ENCODE measurements at places on chromosomes 7 and 10.

- no peak for DNase-seq
Observed at GRCh38 chr7:156156734-156157408, 344.6 kb upstream of the SHH start.

DNA sequence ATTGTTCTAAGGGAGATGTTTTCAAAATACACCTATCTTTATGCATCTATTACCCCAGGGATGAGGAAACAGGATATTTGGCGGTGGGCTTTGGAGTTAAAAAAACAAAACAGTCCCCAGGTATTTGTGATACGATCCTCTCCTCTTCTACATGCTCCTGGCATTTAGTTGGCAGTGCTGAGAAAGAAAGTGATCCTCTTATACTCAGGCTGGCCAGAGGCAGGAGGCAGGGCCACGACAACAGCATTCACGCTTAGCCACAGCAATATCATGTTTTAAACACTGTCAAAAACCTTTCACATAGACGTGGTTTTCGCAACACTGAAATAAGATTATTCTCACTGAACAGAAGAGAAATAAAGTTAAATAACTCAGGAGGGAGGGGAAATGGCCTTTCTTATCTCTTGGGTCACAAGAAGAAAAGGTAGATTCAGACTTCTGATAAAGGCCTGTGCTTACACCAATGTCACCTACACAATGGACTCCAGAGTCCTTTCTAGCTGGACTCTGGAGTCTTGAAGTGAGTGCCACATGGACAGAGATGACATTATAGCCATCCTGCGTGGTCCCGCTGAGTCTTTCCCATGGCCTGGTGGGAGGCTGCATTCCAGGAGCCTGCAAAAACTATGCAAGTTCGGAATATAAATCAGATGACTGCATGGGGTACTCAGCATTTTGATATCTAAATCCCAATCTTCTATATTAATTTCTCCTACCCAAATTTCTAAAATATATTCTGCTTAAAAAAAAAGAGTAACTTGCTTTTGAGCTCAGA, 88.7 kb downstream of the PIP4K2A start:
- no peak for DNase-seq

DNA sequence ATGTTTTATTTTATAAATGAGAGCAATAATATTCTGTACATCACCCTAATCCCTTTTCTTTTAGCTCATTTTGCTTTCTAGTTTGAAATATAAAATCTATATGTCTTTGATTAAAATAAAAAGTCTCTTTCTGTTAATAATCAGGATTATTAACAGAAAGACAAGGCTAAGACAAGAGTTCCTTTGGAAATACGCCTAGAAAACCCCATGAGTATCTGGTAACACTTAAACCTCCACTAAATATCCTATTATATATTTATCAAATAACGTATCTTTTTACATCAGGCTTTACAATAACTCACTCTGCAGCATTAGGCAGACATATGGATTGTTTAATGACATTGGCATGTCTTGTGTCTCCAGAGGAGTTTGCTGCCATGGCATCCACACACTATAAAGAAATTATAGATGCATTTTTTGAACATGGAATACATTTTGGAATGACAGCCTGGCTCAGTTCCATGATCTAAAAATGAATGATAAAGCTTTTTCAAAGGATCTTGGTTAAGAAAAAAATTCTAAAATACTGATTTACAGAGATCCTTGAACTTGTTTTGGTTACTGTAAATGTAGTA, 98.7 kb downstream of the TMEM26 start:
- DNase-seq: no peak

- DNase-seq: no peak
Observed at GRCh38 chr7:65387891-65388290, 14.2 kb downstream of the ZNF92 start.

- DNase-seq: no peak
Observed at GRCh38 chr10:27699776-27700175, 45.8 kb downstream of the MKX start.

- no peak for DNase-seq
Observed at GRCh38 chr10:106134326-106135000, 1030.0 kb downstream of the SORCS1 start.

DNA sequence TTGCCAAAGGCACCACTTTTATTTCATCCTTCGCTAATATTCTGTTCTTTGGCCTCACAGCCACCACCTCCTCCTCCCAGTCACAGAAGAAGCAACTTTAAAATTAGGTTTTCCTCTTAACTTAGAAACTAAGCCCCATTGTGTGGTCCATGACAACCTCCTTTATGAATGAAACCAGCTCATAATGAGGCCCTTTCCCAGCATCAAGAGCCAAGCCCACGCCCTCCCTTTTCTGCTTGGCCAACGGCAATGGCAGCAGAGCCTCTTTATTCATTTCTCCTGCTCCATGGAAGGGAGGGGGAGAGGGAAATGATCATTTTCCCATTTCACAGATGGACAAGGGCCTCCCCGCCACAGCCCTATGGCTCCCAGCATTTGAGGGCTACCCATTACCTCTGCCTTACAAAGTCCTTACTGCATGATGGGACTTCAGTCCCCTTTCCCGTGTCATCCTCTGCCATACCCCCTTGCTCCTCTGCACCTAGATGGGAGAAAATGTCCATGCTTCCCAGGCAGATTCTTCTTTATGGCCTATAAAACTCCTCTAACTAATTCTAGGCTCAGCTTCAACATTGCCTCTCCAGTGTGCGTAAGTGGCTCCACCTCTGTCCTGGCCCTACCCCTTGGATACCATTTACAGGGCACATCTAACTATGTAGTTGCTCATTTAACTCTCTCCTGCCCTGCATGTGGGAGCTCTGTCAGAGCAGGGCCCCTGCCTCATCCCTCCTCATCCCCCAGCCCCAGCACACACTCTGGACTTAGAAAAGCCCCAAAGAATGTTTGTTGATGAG, 475.5 kb downstream of the RPS24 start:
- DNase-seq: no peak

- no peak for DNase-seq
Observed at GRCh38 chr10:22010973-22011408, 7.5 kb upstream of the DNAJC1 start.

GRCh38 chr7:41517771-41518170, 185.1 kb downstream of the INHBA start:
- DNase-seq: no peak

DNA sequence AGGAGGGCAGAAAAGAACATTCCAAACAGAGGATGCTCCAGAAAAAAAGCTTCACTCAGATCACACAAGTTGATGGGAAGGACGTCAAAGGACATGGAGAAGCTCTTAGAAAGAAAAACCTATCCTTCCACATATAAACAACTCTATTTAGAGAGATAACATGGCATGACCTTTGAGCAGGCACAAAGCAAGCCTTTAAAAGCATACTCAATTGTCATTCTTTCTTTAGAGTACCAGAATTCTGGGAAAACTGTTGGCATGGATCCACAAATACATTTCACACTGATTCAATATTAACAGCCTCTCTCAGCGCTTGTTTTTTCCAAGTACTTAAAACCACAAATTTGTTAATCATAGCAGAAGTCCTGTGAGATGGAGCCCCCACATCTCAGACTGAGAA, 7.3 kb upstream of the ABLIM1 start:
- no peak for DNase-seq

DNA sequence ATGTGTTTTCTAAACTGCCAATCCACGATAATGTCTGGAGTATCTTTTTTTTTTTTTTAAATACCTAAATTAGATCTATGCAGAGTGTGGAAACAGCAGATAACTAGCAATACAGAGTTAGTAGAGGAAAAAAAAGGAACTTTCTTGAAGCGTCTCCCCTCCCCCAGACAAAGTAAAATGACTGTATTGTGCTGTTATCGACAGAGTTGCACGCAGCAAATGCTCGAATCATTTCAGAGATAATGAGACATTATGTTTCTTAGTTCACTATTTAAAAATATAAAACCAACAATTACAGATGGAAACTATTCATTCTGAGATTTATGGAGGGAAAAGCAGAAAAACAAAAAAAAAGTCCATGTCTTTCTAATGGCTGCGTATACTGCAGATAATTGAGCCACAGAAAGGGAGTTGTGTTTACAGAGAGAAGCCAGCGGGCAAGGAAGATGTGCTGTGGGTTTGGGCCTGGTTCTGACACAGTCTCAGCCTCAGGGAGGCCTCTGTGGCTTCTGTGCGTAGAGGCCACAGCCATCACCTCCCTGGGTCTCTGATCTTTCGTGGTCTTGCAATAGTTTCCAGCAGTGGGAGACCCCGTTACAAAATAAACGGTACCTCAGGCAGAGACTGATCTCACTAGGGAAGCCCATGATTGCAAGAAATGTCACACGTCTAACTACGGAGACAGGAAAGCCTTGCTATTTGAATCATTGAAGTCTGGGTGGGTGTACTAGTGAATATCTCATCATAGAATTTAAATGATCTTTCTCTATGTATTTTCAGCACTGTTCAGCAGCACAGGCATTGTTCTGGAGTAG, 19.1 kb upstream of the KLF6 start:
- peak; percentile 87 for DNase-seq

DNA sequence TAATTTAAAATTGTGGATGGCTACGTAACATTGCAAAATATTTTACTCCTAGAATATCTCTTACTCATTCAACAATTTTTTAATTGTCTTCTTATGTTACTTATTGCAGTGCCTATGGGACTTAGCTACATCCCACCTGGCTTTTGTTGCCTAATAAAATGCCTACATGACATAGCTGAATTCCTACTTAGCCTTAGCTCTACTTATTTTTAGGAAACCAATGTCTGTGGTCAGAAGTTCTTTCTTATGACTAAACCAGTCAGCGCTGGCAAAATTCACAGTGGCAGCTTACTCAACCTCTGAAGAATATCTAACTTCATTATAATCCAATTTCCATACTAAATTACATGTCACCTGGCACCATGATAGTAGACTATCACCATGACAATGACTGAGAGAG, 1612.4 kb upstream of the LRRTM3 start:
- no peak for DNase-seq

DNA sequence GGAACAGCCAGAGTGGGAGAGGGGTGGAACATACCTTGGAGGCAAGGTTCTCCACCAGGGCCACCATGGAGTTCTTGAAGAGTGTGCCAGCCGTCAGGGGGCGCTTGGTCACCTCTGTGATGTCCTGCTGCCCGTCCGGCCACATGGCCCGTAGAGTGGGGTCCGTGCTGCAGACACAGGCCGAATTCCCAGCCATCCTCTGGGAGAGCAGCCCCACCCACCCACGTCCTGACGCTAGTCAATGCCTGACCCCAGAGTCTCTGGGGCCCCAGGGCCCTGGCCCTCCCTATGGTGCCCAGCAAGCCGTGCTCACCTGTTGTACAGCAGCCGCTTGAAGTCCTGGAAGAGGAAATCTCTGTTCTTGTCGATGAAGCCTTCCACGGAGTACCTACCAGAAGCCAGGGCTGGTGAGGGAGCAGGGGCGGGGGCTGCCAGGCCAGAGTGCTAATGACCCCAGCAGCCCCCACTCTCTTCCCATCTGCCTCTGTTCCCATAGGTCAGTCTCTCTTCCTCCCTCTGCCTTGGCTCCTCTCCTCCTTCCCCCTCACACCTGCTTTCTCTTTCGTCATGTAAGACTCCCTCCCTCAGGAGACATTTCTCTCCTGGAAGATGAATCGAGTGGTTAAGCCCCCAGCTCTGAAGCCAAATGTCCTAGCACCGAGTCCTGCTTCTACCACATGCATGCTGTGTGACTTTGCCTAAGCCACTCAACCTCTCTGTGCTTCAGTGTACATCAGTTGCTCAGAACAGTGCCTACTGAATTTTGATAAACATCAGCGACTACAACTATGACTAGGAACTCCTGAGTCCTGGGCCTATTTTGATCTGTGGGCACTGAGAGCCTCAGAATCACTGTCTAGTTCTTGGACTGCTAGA, 11.0 kb downstream of the MYO1G start:
- no peak for DNase-seq

- DNase-seq: no peak
Observed at GRCh38 chr7:79290841-79291497, 162.5 kb downstream of the MAGI2 start.

- no peak for DNase-seq
Observed at GRCh38 chr7:150442811-150443210, 7.6 kb upstream of the GIMAP8 start.

DNA sequence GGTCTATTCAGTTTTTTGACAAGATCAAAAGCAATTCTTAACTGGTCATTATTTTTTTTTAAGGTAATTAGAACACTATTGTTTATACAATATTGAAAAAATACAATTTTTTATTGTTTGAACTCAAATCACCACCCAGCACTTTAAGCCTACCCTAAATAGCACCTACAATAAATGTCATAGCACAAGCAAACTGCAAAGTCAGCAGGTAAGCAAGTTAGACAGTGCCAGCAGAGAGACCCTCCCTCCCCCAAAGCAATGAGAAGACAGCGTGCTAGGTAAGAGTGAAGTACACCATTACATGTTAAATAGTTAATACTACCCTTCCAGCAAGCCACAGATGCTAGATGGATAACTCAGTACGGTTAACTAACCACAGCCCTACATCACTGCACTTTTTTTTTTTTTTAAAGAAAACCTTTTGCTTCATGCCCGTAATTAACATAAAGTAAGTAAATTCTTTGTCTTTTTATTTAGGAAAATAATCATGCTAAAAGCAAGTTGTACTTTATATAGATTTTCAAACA, 120.0 kb downstream of the UBE2H start:
- no peak for DNase-seq
